Activated naive CD8-positive, alpha-beta T cell treated with anti-CD3 and anti-CD28 coated beads for 36 hours (primary cell): ENCODE measurements at places on chromosomes 7 and 10. TPM values are rescaled to one million over a fixed set of nuclear protein-coding genes. Genes with fewer than 3 reads are reported as not detected.

DNA sequence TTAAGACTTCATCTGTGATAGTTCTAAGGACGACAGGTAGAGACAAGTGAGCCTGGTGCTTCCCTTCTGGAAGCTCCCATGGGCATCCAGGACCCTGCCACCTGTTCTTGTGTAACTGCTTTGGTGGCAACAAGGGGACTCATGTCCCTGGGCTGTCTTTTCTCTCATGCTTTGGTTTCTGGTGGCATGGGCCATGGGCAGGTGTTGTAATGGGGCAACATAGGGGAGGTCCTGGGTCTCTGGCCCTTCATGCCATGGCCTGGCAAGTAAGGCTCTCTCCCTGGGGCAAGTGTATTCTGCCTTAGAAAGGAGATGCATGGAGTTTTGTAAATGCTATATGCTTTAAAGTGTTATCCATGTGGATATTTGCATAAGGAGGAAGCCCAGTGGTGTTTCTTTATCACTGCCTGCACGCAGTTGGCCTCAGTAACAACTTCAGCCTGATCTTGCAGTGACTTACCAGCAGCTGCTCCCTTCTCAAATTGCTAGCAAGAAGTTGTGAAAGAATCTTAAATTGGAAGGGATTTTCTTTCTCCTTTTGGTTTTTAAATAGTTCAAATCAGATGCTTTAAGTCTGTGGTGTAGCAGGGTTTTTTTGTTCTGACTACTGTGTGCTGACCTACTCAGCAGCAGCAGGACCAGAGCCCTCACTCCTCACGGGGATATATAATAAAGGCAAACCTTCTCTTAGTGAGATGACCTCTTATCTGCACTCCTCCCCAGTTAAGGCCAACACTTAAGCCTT is 39.9 kb downstream of the OGDH start:
- no peaks in the 10 kb centered on the region for H3K27me3 ChIP-seq
- no peak overlapping the region for H3K27ac ChIP-seq
- peaks cover 8% of the 10 kb centered on the region for H3K4me1 ChIP-seq
- DNase-seq = no peak
- H3K4me3 ChIP-seq = no peak overlapping the region

DNA sequence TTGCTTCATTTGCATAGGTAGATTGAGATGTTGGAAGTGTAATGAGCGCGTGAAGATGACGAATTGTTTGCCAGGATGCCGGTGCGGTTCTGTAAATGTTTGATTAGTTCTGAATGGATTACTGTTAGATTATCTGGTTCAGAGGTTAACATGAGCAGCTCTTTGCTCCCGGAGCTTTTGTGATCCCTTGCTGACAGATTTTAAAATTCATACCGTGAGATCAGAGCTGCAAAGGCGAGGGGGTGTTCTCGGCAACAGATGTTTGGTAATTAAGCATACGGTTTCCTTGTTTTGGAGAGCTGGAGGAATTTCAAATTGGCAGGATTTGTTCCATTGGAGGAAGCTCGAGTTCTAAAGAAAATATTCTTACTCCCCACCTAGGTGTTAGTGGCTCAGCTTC is 237.8 kb upstream of the GPR26 start:
- H3K4me1 ChIP-seq = no peaks in the 10 kb centered on the region
- peaks cover 1% of the 10 kb centered on the region for H3K36me3 ChIP-seq
- no peak overlapping the region for H3K27ac ChIP-seq
- no peak overlapping the region for H3K4me3 ChIP-seq

GRCh38 chr7:93723424-93724124 is 149.1 kb upstream of the CALCR start:
- no peaks in the 10 kb centered on the region for H3K27me3 ChIP-seq
- no peak overlapping the region for H3K27ac ChIP-seq
- H3K4me1 ChIP-seq = no peaks in the 10 kb centered on the region
- H3K36me3 ChIP-seq = no peaks in the 10 kb centered on the region
- no peak overlapping the region for H3K4me3 ChIP-seq

- no peak overlapping the region for H3K27ac ChIP-seq
- H3K27me3 ChIP-seq = peaks cover 9% of the 10 kb centered on the region
- DNase-seq = no peak
Measured at GRCh38 chr10:114332301-114333192, 71.8 kb downstream of the AFAP1L2 start.

GRCh38 chr7:131381069-131381838 is 53.6 kb downstream of the MKLN1 start:
- H3K36me3 ChIP-seq = peaks cover 34% of the 10 kb centered on the region
- no peak overlapping the region for H3K27ac ChIP-seq
- peaks cover 35% of the 10 kb centered on the region for H3K4me1 ChIP-seq
- H3K4me3 ChIP-seq = no peak overlapping the region
- no peaks in the 10 kb centered on the region for H3K27me3 ChIP-seq
- no peak for DNase-seq

GRCh38 chr7:49703881-49704280 is 69.6 kb upstream of the VWC2 start:
- no peaks in the 10 kb centered on the region for H3K36me3 ChIP-seq
- DNase-seq = no peak
- H3K27me3 ChIP-seq = peaks cover 5% of the 10 kb centered on the region
- H3K4me3 ChIP-seq = no peak overlapping the region
- H3K4me1 ChIP-seq = no peaks in the 10 kb centered on the region

DNA sequence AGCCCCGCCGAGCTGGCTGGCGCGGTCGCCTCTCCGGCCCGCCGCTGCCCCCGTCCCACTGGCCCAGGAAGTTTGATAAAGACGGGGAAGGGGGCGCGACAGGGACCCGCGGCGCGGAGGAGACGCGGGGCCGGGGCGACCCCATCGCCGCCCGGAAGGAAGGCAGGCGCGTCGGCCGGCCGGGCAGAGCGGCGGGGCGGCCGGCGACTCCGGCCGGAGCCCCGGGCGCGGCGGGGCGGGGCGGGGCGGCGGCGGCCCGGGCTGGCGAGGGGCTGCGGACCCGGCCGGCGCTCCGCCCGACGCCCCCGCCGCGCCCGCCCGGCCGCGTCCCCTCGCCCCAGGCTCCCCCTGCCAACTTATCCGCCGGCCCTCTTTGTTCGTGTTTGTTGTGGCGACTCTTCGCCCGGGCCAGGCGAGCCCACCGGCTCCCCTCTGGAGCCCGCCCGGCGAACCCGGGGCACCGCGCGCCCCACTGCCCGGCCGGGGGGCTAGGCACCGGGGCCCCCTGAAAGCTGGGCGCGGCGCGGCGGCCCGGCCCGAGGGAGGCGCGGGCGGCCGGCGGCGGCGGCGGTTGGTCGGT is 571 bp downstream of the KDM7A start:
- peak overlapping the region; percentile 85 for H3K4me3 ChIP-seq
- peak overlapping the region; percentile 83 for H3K27ac ChIP-seq
- H3K36me3 ChIP-seq = peaks cover 10% of the 10 kb centered on the region

DNA sequence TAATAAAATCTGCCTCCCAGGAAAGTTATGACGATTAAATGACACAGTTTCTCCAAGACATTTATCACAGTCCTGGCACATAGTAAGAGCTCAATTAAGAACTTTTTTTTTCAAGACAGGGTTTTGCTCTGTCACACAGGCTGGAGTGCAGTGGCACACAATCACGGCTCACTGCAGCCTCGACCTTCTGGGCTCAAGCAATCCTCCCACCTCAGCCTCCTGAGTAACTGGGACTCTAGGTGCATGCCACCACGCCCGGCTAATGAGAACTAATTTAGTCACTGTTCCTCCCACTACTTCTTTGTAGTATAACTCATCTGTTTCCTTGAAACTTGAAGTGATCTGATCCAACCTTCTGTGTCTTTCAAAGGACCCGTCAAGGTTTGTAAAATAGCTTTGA is 42.2 kb upstream of the MXI1 start:
- DNase-seq = no peak
- peaks cover 90% of the 10 kb centered on the region for H3K27me3 ChIP-seq
- H3K27ac ChIP-seq = no peak overlapping the region
- H3K36me3 ChIP-seq = no peaks in the 10 kb centered on the region

DNA sequence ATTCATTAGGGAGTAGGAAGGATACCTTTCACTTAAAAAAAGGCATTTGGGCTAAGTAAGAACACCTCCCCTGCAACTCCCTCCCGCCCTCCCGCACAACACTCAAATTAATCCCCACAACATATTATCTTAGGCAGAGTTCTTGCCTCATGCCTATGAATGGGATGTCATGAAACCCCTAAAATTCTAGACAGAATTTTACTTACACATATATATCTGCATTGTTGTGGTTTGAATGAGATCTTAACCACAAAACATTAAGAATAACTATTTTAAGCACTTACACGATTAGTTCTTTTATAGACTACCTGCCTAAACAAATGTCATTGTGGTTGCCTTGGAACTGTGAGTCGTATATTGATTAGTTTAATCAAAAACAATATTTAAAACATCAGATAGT is 4.5 kb upstream of the ITGB1 start:
- H3K27ac ChIP-seq = no peak overlapping the region
- no peak overlapping the region for H3K4me3 ChIP-seq
- H3K27me3 ChIP-seq = no peaks in the 10 kb centered on the region
- H3K4me1 ChIP-seq = peaks cover 24% of the 10 kb centered on the region

GRCh38 chr10:34864149-34865067 is 49.3 kb upstream of the PARD3 start:
- H3K4me1 ChIP-seq = peaks cover 4% of the 10 kb centered on the region
- no peaks in the 10 kb centered on the region for H3K36me3 ChIP-seq
- no peak overlapping the region for H3K27ac ChIP-seq
- no peak for DNase-seq
- H3K4me3 ChIP-seq = no peak overlapping the region

- H3K27ac ChIP-seq = no peak overlapping the region
- H3K36me3 ChIP-seq = no peaks in the 10 kb centered on the region
- DNase-seq = no peak
- peaks cover 4% of the 10 kb centered on the region for H3K4me1 ChIP-seq
- H3K27me3 ChIP-seq = peaks cover 27% of the 10 kb centered on the region
- no peak overlapping the region for H3K4me3 ChIP-seq
Measured at GRCh38 chr10:112203328-112204076, 19.9 kb upstream of the GPAM start.

- H3K4me3 ChIP-seq = no peak overlapping the region
- H3K27me3 ChIP-seq = peaks cover 43% of the 10 kb centered on the region
- no peak overlapping the region for H3K27ac ChIP-seq
Measured at GRCh38 chr10:122034149-122034756, 45.3 kb downstream of the TACC2 start.

DNA sequence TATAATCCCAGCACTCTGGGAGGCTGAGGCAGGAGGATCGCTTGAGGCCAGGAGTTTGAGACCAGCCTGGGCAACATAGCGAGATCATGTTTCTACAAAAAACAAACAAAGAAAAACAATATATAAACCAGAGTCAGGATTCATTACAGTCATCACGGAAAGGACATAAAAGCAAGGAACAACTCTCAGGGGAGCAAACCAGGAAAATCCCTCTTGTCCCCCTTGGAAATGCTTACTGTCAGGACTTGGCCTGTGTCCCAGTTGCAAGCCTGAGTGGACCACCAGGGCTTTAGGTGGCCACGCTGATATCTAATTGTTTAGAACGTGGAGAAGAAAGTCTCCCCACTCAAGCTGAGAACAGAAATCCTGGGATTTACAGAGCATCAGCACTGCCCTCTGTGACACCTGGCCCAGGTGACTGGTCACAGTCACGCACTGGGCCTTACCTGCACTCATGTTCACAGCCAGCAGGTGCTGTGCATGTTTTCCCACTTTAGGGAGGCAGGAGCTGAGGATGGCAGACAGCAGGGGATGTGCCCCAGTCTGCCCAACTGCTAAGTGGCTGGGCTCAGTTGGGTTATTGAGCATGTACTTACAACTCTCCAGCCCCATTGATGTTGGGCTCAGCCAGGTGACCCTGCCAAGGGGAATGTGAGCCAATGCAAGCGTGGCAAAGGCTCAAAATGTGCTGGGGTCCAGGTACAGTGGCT is 60.9 kb downstream of the TMEM130 start:
- H3K27me3 ChIP-seq = peaks cover 11% of the 10 kb centered on the region
- DNase-seq = no peak
- H3K27ac ChIP-seq = no peak overlapping the region
- H3K4me1 ChIP-seq = no peaks in the 10 kb centered on the region
- no peaks in the 10 kb centered on the region for H3K36me3 ChIP-seq

- H3K27me3 ChIP-seq = peaks cover 15% of the 10 kb centered on the region
- no peaks in the 10 kb centered on the region for H3K4me1 ChIP-seq
Measured at GRCh38 chr7:116706668-116707126, 34.7 kb downstream of the MET start.

- H3K27ac ChIP-seq = no peak overlapping the region
- no peaks in the 10 kb centered on the region for H3K27me3 ChIP-seq
- H3K4me3 ChIP-seq = no peak overlapping the region
- H3K4me1 ChIP-seq = no peaks in the 10 kb centered on the region
Measured at GRCh38 chr10:74778436-74779094, 47.8 kb upstream of the KAT6B start.

DNA sequence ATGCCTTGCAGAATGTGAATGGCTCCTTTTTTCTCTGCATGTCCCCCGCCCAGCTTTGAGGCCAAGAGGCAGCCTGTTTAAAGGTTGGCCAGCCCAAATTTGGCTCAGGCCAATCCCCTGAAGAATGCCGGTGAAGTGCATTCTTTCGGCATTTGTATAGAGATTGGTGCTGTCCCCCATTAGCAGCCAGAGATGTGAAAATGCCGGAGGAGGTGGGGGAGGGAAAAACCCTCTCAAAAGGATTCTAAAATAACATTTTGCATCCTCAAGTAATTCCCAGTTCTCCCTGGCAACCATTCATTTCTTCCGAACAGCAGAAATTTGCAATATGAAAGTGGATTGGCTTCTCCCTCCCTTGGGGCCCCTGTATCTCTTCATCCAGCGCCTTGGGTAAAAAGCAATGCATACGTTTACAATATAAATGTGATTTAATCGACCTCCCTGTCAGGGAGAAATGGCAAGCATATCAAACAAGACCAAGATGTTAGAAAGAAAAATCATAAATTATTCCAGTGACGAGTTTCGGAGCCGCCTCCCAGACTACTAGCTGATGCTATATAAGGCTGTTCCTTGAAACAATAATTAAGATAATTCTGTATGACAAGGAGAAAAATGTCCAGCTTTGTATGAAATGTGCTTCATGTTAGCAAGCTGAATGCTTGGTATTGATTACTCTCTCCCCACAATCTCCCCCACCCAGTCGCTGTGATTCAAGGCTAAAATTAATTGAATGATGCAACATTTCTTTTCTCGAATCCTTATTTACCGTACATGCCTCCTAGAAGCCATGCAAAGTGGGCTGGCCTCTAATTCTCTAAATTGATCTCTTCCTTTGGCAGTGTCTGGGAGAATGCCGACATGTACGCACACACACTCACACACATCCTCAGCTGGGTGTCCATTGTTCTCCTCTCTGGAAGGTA is 323.7 kb downstream of the RPS24 start:
- H3K4me1 ChIP-seq = peaks cover 12% of the 10 kb centered on the region
- no peak overlapping the region for H3K4me3 ChIP-seq
- H3K36me3 ChIP-seq = peaks cover 5% of the 10 kb centered on the region
- H3K27ac ChIP-seq = no peak overlapping the region

GRCh38 chr10:73971636-73972354 is 26.1 kb upstream of the VCL start:
- H3K4me3 ChIP-seq = no peak overlapping the region
- peaks cover 16% of the 10 kb centered on the region for H3K4me1 ChIP-seq
- H3K27ac ChIP-seq = no peak overlapping the region
- no peak for DNase-seq

- H3K36me3 ChIP-seq = no peaks in the 10 kb centered on the region
- no peak overlapping the region for H3K27ac ChIP-seq
- no peaks in the 10 kb centered on the region for H3K27me3 ChIP-seq
- no peak for DNase-seq
Measured at GRCh38 chr7:1721047-1721690, 51.1 kb downstream of the ELFN1 start.

- no peak overlapping the region for H3K4me3 ChIP-seq
- peak overlapping the region; percentile 45 for H3K27ac ChIP-seq
- peaks cover 83% of the 10 kb centered on the region for H3K36me3 ChIP-seq
- no peak for DNase-seq
Measured at GRCh38 chr7:135165862-135166261, 4.6 kb downstream of the CYREN start.

The EPHB6 gene
- total RNA-seq = 9.0 TPM

The STX1A gene
- 4.9 TPM for total RNA-seq

The SPDYE11 gene
- total RNA-seq = not detected

The GIMAP8 gene
- total RNA-seq = 11.9 TPM

The ANKRD2 gene
- not detected for total RNA-seq

The HOXA3 gene
- total RNA-seq = not detected

The VPS37D gene
- total RNA-seq = 0.45 TPM
